ENCODE measurements at places on chromosomes 2 and 18.

- DNase-seq, result no peak
Observed at GRCh38 chr2:47257946-47258348, 102.8 kb upstream of the STPG4 start.

DNA sequence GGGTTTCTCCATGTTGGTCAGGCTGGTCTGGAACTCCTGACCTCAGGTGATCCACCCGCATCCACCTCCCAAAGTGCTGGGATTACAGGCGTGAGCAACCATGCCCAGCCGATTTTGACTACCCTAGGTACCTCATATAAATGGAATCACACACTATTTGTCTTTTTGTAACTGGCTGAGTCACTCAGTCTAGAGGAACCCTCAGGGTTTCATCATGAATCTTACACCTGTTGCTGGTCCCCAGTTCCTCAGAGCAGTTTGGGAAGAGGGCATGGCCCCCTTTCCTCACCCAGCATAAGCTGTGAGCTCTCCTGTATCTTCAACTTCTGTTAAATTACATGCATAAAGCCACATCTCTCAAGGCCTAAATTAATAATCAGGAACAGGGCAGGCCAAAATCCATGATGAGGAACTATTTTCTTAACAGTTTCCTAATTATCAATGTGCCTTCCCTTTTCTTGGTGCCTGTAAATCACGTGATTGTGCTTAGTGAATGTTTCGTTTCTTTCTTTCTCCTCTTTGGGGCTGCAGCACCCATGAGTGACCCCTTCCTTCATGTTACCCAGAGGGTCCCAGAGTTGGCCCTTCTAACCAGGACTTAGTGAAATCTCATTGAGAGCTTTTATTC lies 20.9 kb downstream of the DYSF start:
- DNase-seq, result no peak

DNA sequence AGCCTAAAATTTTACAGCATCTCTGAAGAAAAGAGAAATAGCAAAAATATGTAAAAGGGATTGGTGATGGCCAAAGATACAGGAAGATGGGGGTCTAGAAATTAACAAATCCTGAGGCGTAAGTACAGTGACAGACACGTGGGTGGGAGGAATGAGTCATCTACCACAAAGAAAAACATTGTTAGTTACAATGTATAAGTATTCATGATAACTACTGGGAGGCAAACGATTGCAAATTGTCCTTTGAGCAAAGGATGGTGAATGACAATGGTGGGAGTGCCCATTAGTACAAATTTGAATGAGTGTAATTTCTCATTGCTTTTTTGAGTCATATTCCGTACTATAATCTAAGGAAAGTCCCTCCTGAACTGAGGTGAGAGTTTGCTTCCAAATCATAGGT lies 809.0 kb upstream of the FAM98A start:
- no peak for DNase-seq

- DNase-seq, result no peak
Observed at GRCh38 chr2:191382801-191383200, 137.6 kb downstream of the MYO1B start.

All from KG1 (cell line).